Myocyte (in vitro differentiated cells): ENCODE measurements at places on chromosomes 12 and 14. TPM values are rescaled to one million over a fixed set of nuclear protein-coding genes. Genes with fewer than 3 reads are reported as not detected.

The NRL gene
- 4.3 and 4.5 TPM in 2 replicates for total RNA-seq

GRCh38 chr14:104138718-104139459 lies 502 bp downstream of the KIF26A start:
- no peak for DNase-seq

DNA sequence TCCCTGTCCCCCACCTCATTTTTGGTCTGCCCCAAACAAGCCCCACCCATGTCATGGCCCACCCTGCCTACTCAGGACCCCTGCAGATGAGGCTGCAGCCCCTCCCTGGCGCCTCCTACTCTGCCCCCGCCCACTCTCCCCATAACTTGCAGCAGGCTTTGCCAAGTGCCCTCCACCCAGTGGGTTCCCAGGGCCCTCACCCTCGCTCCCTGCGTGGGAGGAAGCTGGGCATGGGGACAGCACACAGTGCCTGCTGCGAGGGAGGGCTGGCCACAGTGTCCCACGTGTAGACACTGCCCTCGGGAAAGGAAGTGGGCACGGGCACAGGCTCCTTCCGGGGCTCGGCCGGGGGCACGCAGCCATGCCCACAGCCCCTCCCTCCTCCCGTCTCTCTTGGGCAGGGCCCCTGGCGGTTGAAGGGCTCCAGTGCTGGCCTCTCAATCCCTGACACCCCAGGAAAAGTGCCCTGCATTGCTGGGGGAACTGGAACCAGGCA lies 9.4 kb downstream of the AKT1 start:
- no peak for DNase-seq

The CCDC198 gene
- not detected in 2 replicates for total RNA-seq

The TIMELESS gene
- total RNA-seq = 4.5 and 5.5 TPM in 2 replicates

DNA sequence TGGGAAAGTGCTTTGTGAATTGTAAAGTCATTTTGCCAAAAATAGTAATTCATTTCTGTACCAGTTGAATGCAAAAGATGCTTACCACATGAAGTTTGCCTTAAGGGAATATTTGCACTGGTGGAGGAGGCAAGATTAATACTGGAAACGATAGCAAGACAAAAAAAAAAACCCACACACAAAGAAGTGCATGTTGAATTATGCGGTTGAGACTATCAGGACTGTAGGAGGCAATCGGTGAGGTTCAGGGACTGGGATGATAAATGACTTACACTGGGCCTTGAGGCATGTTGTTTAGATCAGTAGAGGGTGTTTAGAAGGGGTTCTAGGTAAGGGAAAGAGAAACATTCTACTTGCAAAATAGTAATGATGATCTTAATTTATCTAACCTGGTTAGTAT lies 142.2 kb upstream of the HMGA2 start:
- no peak for DNase-seq

DNA sequence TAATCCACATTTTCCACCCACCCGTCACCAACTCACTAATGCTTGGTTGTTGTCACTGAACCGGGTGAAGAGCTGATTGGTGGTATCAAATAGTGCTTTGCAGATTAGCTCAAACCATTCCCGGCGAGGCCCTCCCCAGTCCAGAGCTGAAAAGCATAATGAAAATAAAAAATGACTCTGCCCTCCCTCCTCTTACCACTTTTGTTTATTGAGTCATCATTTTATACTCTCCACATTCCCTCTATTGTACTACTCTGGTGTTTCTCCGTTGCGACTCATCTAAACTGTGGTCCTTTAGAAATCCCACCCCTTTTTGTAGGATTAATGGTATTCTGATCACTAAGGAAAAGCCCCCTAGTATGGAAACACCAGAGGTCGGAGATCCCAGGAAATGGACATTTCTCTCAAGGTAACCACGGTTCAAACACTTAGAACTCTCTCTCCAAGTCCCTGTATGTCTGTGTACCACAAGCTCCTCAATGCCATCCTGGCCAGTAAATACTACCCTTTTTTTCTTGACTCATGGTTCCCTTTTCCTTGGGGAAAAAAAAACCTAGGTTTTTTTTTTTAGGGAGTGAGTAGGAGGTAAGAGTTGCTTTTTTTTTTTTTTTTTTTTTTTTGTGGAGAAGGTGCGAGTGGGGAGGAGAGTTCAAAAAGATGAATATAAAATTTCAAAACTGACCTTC lies 42.0 kb downstream of the AREL1 start:
- peak; percentile 26 for DNase-seq

The DTX1 gene
- total RNA-seq = 0.13 TPM in 1 of 2 replicates, not detected in the other

The CFAP251 gene
- total RNA-seq = 0.99 and 2.5 TPM in 2 replicates

The HOTAIR gene
- 1.4 and 1.7 TPM in 2 replicates for total RNA-seq

DNA sequence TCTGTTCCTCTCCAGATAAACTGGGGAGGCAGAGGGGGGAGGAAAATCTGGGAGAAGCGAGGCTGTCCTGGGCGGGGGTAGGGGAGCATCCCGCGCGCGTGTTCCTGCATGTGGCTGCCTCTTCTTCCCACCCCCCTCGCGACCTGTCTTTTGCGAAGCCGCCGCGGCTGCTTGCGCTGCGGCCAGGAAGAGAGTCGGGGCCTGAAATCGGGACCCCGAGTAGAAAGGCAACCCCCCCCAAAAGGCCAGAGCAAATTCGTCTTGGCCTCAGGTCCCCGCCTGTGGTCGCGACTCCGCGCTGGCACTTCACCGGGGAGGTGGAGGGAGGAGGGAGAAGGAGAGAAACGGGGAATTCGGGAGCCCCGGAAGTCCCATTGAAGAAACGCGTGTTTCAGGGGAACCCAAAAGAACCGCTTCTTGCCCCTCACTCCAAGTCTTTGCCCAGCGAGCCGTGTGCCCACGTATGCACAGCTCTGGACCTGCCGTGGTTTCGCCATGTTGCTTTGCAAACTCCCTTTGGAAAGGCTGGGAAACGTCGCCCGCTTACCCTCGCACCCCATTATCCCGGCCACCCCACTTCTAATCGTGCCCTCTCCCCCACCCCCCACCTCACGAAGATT lies 944 bp downstream of the CCND2 start:
- DNase-seq = peak; percentile 24

The BDKRB2 gene
- 0.19 and 0.26 TPM in 2 replicates for total RNA-seq

DNA sequence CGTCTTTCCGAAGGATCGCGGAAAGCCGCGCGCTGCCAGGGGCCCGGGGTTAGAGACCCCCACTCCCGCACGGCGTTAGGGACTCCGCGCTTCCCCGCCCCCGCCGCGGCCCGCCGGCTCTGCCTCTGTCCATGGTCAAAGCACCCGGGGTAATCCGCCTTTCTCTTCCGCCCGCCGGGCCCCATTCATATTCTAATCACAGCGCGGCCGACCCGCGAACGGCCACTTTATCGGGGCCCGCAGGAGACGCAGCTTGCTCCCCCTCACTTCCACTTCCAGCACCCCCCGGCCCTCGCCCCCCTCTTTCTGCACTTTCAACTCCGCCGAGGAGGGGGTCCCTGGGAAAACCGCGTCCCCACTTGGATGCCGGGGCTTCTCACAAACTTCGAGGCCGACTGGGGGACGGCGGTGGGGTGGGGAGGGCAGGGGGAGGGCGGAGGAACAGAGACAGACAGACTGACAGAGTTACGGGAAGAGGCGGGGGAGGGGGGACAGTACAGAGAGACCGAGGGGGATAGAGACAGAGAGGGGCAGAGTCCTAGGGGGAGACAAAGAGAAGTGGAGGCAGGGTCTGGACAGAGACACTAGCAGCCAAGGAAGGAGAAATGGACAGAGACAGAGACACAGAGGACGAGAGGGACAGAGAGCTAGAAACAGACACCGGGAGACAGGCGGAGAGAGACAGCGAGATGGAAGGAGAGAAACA lies 1.1 kb upstream of the RFX4 start:
- DNase-seq = peak; percentile 23

The MYO1A gene
- total RNA-seq = not detected in 2 replicates

The HOXC10 gene
- total RNA-seq = 3.7 and 4.0 TPM in 2 replicates

GRCh38 chr12:11513288-11513687 lies 117.9 kb upstream of the PRB2 start:
- peak; percentile 2 for DNase-seq

DNA sequence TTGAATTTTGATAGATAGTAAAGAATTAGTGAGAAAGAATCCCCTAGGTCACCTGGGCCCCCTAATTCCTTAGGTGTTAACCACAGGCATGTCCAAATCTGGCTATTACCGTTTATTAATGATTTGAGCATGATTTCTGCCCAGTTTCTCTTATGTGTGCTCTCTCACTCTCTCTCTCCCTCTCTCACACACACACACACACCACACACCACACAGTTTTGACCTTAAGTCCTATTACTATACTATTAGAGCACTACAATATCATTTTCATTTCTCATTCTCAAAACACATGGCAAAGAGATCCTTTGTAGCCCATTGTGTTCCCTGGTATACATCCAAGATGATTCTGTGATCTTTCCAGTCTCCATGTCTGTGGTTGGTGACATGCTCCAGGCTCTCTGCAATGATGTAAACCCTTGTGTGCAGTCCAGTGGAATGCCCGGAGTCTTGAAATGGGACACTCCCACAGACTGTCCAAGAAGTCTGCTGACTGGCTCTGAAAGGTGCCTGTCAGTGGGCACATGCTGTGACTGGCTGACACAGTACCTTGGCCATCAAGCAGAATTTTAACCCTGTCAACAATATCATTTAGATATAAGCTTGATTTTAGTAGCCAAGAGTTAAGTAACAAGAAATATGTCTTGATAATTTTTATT lies 96.2 kb downstream of the FIGNL2 start:
- DNase-seq = peak; percentile 92

- no peak for DNase-seq
These were observed 181.1 kb downstream of the BTG1 start for GRCh38 chr12:91964501-91964900.

DNA sequence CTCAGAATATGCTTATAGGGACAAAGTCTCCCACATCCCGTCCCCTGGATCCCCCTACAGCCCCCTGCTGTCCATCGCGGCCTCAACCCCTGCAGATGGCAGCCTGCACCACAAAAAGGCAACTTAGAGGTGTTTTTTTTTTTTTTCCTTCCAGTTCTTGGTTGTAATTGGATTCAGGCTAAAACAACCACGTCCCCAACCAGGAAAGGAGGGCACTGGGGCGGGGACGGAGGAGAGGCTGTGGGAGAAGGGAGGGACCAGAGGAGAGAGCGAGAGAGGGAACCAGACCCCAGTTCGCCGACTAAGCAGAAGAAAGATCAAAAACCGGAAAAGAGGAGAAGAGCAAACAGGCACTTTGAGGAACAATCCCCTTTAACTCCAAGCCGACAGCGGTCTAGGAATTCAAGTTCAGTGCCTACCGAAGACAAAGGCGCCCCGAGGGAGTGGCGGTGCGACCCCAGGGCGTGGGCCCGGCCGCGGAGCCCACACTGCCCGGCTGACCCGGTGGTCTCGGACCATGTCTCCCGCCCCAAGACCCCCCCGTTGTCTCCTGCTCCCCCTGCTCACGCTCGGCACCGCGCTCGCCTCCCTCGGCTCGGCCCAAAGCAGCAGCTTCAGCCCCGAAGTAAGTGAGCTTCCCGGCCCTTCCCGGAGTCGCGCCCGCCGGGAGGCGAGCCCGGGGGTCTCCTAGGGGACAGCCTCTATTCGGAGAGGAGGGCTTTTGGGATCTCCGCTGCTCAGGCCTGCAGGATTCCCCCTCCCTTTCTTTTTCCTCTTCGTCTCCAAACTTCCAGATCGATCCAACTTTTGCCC lies at the start of gene MMP14:
Gene MMP14, plus strand, starts transcription at position 285 of the 813 bp plus-strand sequence. Its CDS starts 233 bp downstream, at position 518.
- peak; percentile 93 for DNase-seq

DNA sequence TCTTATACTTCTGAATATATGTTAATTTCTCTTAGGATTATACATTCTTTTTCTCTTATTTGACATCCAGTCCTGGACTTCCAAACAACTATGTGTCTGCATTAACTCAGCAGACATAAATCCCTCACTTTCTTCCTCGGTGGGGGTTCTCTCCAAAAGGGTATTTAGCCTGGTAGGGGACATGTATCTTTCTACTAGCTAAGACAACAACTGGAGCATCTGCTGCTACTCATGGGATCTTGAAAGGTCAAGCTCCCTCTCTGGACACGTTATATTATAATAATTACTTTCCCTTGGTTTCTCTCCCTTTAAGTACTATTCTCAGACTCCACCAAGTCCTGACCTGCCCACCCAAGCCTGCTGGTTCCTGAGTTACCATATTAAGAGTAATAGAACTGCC lies 983.7 kb upstream of the FLRT2 start:
- no peak for DNase-seq

DNA sequence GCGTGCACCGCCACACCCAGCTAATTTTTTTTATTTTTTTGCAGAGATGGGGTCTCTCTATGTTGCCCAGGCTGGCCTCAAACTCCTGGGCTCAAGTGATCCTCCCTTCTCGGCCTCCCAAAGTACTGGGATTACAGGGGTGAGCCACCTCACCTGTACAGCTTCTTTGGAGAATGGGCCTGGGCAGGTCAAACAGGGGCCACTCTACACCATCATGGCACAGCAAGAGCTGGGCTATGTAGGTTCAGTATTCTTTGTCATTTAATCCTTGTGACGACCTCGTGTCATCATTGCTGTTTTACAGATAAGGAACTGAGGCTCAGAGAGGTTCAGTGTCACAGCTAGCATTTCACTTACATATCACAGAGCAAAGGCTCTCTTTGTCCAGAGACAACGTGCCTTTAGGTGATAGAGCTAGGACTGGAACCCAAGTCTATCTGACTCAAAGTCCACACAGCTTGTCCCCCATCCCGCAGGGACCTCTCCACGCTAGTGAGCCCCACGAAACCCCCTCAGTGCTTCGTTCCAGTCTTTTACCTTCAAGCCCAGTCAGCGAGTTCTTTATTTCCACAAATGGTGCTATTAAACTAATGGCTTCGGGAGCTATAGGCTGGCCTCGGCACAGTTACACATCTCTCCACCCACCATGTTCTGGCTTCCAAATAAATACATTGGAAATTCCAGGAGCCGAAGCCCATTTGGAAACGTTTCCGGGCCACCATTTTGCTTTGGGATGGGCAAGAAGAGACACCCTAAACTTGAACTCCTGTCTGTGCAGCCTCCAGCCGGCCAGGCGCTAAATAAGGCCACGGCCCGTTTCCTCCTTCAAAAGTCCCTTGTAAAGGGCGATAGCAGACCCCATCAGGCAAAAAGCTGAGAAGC lies 660 bp upstream of the MAP1LC3B2 start:
- no peak for DNase-seq

The IFNG-AS1 gene
- total RNA-seq = 1.8 TPM in 1 of 2 replicates, not detected in the other

DNA sequence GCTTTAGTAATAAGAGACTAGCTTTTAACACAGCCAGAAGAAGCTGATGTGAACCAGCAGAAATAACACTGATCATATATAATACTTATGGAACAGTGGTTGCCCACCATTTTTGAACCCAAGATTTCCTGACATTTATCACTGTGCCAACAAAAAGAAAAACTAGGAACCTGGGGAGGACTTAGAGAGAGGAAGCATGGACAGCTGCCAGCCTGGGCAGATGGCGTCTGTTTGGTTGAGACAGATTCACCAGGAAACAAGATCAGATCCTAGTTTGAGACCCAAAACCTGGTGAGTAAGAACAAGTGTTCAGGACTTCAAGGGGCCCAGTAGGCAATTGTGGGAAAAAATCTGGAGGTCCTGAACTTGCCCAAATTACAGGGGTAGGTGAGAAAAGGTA lies 95.3 kb downstream of the BICD1 start:
- DNase-seq = peak; percentile 18

GRCh38 chr12:73547421-73547820 lies 990.2 kb upstream of the ATXN7L3B start:
- DNase-seq = no peak

- DNase-seq = peak; percentile 9
These were observed 17.3 kb downstream of the PPM1A start for GRCh38 chr14:60266021-60266937.
